ENCODE measurements at places on chromosomes 7 and 10.

GRCh38 chr7:143485500-143485899 lies 7.8 kb downstream of the TAS2R41 start:
- no peak for DNase-seq

DNA sequence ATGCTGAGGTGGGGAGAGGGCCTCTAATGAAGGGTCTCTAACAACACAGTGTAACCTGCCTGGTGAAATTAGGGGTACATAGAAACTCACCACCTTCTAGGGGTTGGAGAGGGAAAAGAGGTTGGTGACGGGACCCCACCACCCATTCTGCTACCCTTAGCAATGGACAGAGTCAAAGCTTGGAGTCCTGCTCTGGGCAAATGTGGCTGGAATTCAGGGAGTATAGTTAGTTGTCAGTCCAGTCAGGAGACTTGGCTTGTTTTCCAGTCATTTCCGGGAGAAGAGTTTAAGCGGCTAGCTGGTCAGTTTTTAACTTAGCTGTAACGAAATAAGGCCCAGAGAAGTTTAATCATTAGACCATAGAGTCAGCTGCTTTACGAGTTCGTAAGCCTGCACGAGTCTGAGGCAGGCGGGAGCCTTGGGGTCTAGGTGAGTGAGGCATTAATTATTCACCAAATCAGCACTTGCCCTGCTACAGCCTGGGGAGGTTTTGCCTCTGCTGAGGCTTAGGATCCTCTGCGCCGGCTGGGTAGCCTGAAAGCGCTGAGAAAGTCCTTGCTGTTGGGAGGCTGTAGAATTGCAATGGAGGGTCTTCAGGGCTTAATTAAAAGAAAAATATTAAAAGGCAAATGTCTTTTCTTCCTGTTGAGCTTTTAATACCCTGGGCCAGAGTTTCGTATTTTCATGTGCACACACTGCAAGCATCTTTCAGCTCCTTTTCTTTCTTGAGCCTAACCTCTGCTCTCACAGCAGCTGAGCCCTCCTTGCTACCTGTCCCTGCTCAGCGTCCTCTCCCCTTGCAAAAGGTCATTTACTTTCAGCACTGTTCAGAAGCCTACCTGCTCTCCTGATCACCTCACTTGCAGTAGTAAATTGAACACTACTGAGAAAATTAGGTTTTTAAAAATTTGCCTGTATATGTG lies 1.5 kb upstream of the LAMB1 start:
- no peak for DNase-seq

DNA sequence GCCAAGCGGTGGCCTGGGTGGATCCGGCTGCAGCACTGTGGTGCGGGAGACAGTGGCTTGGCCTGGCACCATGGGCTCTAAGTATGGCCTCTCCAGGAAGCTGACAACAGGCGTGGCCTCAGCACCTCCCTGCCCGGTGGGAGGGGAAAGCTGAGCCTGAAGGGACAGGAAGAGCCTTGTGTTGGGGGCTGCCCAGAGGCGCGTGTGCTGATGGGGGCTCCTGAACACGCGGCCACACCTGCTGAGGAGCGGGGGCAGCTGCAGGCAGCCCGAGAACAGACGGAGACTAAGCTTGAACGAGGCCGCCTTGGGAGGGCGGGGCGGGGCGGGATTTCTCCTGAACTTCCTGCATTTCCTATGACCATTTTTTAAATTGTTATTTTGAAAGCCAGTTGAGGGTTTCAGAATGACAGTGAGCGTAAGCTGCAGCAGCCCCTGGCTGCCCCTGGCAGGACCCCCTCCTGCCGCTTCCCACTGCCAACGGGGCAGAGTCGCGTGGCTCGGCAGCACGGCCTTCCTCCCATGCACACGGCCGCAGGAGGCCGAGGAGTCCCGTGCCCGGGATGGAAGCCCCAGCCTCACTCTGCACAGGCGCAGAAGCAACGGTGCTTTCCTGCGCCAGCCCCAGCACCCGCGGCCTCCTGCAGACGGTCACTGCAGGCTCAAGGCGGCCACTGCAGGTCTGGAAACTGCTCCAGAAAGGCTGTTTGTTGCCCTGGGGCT lies 43.2 kb downstream of the DPYSL4 start:
- DNase-seq: peak; percentile 31

- no peak for DNase-seq
These were observed 48.5 kb upstream of the TMEM106B start for GRCh38 chr7:12162415-12163113.

GRCh38 chr7:74097937-74098614 lies 14.5 kb downstream of the LIMK1 start:
- no peak for DNase-seq

GRCh38 chr7:156166692-156167416 lies 354.6 kb upstream of the SHH start:
- no peak for DNase-seq

DNA sequence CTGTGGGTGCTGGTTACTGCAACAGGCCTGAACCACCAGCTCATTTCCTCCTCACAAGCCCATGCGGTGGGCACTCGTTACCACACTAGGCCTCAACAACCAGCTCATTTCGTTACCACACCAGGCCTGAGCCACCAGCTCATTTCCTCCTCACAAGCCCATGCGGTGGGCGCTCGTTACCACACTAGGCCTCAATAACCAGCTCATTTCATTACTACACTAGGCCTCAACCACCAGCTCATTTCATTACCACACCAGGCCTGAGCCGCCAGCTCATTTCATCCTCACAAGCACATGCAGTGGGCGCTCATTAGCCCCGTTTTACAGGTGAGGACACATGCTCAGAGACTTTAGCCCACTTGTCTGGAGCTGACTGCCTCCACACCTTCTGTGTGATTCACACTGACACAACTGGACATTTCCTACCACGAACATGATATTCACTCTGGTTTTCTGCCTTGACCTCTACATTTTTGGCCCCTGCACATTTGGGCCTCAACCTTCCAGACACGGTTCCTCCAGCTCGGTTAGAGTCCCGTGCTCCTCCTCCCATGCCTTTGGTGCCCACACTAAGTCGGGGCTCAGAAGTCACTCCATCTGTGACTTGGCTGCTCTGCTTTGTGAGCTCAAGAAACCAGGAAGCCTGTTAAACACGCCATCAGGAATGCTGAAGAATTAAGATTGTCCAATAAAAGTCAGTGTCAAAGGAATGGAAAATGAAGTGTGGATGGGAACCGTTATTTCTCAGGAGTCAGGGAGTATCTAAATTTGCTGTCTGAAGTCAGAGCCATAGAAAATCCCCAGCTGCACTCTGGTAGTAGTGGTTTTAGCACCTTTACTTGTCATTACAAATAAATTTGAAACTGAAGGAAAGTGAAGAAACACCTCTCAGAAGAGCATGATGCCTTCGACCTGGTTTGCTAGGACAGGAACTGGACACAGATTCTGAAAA lies 55.8 kb upstream of the LANCL2 start:
- no peak for DNase-seq

DNA sequence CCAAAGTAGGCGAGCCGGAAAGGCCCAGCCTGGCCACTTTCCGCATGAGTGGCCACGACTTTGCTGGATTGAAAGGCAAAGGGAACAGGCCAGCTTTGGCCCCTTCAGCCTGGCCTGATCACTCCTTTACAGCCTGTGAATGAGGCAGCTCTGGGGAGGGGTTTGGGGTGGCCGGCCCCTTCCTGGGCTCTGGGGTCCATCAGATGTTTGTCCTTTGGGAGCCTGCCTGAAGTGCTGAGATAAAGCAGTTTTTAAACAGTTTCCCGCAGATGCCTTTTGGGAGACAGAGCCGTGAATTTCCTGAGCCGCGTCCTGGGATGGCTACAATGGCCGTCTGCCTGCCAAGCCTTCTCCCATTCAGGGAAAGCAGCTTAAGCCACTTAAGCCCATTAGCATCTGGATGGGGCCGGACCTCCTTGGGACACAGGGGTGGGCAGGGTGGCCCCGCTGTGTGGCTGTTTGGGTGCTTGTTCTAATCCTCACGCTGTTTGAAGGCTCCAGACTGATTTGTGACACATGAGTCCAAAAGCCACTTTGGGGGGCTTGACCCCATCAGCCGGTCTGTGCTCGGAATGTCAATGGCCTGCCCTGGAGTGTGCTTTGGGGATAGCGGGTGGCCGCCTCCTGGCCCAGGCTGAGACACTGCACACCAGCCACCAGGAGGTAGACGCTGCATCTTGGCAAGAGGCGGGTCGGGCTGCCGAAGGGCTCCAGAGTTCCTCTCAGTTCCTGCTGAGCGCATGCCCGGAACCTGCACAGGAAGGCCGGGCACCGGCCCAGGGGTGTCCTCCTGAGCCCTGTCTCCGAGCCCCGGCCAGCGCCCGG lies 38.9 kb downstream of the NKX6-2 start:
- DNase-seq: no peak

DNA sequence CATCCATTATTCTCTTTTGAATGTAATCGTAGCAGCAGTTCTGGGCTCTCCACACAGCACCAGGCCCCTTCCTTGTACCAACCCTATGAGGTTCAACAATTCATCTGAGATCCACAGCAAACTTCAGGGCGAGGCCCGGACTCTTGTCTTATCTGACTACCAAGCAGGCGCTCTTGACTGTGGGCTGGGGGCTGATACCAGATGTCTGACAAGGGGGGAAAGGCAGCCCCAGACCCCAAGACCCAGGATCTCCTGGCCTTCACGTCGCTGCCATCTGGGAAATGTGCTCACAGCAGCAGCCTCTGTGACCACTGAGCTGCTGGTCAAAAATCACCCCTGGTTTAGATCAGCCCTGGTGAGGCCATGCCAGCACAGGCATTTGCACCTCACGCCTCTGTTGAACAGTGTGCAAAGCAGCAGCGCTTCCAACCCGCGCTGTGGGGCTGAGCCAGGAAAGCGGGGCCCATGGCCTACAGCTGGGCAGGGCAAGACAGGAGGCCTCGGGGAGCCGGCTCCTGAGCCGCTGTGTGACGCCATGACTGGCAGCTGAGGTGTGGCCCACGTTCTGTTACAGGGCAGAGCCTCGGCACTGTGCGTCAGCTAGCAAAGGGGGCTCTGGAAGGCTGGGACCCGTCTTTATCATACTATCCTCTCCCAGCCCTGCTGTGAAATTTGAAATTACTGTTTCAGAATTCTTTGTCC lies 143.9 kb downstream of the PAXIP1 start:
- no peak for DNase-seq

Data from germinal center (tissue), 1 donor.